ENCODE measurements at places on chromosomes 3 and 15.

- no peak for DNase-seq
Measured at GRCh38 chr3:136543385-136543784, 208.8 kb downstream of the STAG1 start.

DNA sequence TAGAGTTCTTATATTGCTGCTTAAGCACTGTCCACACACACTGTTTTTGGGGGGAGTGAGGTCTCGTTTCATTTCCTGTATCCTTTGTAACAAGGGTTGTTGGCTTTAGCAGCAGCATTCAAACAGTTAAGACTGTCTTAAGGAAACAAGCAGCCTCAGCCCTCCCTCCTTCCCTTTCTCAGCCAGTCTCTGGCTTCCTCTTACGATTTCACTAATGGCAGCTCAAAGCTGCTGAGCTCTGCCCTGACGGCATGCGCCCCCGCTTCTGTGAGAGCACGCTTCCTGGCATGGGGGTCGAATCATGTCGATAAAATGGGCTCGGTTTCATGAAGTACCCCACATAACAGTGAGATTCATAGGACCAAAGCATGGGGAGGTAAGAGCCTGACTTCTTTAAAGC, 105.0 kb downstream of the KLHL25 start:
- peak; percentile 43 for DNase-seq

GRCh38 chr15:44144992-44145391, 50.1 kb downstream of the FRMD5 start:
- DNase-seq = no peak

DNA sequence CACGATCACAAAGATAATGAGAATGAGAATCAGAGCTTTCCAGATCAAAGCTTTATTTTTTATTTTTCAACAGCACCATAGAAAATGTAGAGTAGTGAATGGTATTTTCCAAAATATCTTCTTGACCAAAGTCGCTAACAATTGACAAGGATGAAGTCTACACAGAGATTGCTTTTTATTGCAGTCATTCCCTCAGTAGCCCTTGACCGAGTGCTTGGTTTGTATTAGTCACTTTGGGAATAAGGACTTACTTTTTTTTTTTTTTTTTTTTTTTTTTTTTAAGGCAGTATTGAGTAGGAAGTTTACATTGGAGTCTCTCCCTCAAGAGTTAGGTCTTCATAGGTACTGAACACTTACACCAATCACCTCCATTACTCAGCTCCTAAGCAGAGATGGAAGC, 39.8 kb downstream of the THRB start:
- DNase-seq = no peak

DNA sequence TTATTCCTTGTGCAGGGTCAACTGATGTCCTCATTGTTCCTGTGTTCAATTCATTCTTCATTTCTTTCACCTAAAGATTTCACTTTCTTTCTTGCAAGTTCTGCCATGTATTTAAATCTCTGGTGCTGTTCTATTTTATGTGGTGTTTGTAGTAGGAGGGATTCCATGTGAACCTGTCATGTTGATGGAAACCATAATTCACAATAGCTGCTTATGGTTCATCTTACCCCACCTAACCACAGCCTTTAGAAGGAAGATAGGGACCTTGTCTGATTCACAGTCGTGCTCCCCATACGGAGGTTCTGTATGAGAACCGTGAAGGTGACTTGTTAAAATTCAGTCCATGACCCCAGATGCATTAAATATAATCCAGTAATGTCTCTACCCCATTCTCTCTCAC, 21.9 kb downstream of the SLCO2A1 start:
- no peak for DNase-seq

- no peak for DNase-seq
Measured at GRCh38 chr15:73139041-73139743, 86.9 kb downstream of the NEO1 start.

Measured in neuronal stem cell (in vitro differentiated cells).